ENCODE measurements at places on chromosomes 6 and 20.

DNA sequence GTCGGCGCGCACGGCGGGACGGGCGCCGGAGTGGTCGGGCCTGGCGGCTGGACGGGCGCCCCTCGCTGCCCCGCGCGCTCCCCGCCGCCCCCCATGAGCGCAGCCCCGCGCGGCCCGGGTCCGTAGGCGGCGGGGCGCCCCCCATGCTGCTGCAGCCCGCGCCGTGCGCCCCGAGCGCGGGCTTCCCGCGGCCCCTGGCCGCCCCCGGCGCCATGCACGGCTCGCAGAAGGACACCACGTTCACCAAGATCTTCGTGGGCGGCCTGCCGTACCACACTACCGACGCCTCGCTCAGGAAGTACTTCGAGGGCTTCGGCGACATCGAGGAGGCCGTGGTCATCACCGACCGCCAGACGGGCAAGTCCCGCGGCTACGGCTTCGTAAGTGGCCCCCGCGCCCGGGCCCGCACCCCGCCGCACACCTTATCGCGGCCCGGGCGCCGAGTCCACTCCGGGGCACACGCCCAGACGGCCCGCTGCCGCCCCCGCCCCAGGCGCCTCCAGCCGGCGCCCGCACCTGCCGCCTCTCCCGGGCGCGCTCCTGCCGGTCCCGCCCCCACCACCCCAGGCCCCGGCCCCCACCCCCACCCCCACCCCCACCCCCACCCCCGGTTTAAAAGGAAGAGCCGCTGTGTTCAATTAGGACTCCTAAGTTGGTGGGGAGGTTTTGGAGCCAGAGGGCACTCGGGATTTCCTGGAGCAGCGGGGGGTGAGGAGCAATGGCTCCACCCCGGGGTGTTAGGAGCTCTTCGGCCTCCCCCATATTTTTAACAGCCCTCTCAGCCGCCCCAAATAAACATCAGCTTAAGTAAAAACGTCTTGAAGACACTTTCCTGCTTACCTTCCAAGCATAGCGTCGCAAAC, 474 bp downstream of the RBM38 start:
- DNase-seq, result peak; percentile 86

- peak; percentile 91 for DNase-seq
These were observed 18.4 kb upstream of the MMP24 start for GRCh38 chr20:35207950-35208611.

- no peak for DNase-seq
These were observed 72.4 kb upstream of the SIRPA start for GRCh38 chr20:1822564-1823449.

- no peak for DNase-seq
These were observed 103.1 kb upstream of the SMLR1 start for GRCh38 chr6:130724089-130724488.

GRCh38 chr20:63695424-63696305, 787 bp upstream of the TNFRSF6B start:
- no peak for DNase-seq

DNA sequence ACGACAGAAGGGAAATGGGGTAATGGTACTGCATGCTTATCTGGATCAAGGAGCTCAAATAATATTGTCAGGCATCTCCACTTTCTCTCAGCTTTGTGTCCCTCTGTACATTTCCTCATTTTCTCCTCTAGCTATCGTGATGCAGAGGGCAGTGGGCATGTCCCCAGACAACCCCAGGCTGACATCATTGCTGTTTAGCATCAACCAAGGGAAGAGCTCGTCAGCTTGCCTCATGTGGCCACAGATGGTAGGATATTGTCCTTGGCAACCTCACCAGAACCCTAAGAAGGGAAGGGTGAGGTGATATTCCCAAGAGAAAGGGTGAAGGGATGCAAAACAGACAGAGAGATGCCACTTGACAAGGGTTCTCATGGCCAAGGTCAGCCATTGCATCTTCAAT, 58.3 kb downstream of the MAFB start:
- peak; percentile 19 for DNase-seq

DNA sequence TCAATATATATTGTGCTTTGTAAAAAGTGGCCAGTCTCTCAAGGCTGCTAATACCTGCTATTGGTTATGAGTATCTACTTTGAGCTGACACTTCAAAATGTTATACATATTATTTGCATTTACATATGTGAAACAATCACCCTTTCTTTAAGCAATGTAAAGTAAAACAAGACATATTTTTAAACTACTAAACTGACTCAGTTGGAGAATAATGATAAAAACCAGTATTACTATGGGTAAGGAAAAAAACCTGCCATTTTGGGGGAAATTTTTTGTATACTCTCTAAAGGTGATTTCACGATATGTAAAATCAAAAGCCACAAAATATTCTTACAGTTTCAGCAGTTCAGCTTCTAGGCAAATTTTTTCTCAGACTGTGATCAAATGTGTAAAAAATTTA, 232.3 kb downstream of the PRL start:
- DNase-seq, result no peak

DNA sequence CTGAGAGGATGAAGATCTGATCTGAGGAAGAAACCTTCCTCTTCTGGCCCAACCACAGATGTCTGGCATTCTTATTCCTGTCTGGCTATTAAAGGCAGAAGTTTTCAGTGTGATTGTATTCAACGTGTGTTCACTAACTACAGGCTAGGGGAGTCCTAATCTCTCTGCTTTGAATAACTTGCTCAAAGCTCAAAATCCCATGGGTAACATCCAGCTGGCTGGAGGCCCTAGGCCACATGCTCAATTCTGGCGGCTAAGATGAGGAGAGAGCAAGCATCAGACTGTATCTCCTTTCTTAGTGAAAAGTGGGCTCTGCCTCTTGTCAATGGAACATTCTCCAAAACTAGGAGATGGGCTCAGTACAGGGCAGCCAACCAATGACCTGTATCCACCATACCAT, 478.0 kb downstream of the KIF16B start:
- DNase-seq, result no peak
